Endothelial cell (in vitro differentiated cells): ENCODE measurements at places on chromosomes 1 and 21. TPM values are rescaled to one million over a fixed set of nuclear protein-coding genes. Genes with fewer than 3 reads are reported as not detected.

- peaks cover 26% of the 10 kb centered on the region for H3K4me1 ChIP-seq
- H3K27ac ChIP-seq, result peak overlapping the region; percentile 1
- no peaks in the 10 kb centered on the region for H3K36me3 ChIP-seq
- H3K27me3 ChIP-seq, result peaks cover 2% of the 10 kb centered on the region
Observed at GRCh38 chr1:99727575-99728185, 38.8 kb downstream of the FRRS1 start.

C1orf226 gene
- total RNA-seq, result 28.2 TPM

- H3K27me3 ChIP-seq, result no peaks in the 10 kb centered on the region
- no peak overlapping the region for H3K4me3 ChIP-seq
- peaks cover 38% of the 10 kb centered on the region for H3K4me1 ChIP-seq
Observed at GRCh38 chr21:15003463-15004135, 61.2 kb downstream of the NRIP1 start.

DNA sequence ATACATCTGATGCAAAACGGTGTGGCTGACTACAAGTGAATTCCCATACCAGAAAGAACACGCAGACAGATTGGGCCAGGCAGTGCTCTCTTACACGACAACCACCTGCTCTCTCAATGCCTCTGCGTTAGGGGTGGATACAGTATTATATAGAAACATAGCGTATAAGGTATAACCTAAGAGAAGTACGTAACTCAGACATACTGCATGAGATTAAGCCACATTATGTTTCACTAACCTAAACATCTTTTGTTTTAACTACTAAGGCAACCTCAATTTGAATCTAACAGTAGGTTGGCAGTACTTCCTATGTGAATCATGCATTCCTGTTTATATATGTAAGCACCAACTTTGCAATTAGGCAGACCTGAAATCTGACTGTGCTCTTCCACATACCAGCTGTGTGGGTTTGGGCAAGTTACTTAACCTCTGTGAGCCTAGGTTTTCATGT, 58.1 kb upstream of the COA6 start:
- H3K27ac ChIP-seq, result no peak overlapping the region
- peaks cover 27% of the 10 kb centered on the region for H3K4me1 ChIP-seq
- DNase-seq, result no peak
- H3K36me3 ChIP-seq, result no peaks in the 10 kb centered on the region

- no peak for DNase-seq
- peaks cover 1% of the 10 kb centered on the region for H3K27me3 ChIP-seq
- no peaks in the 10 kb centered on the region for H3K36me3 ChIP-seq
- no peak overlapping the region for H3K27ac ChIP-seq
- no peak overlapping the region for H3K4me3 ChIP-seq
Observed at GRCh38 chr1:160625725-160626498, 20.9 kb downstream of the SLAMF1 start.

OR6Y1 gene
- not detected for total RNA-seq

- DNase-seq, result no peak
- H3K4me3 ChIP-seq, result no peak overlapping the region
- H3K27ac ChIP-seq, result no peak overlapping the region
- H3K36me3 ChIP-seq, result peaks cover 30% of the 10 kb centered on the region
- H3K4me1 ChIP-seq, result no peaks in the 10 kb centered on the region
Observed at GRCh38 chr1:160325252-160325651, 17.8 kb downstream of the COPA start.

- H3K4me3 ChIP-seq, result no peak overlapping the region
- H3K27me3 ChIP-seq, result peaks cover 2% of the 10 kb centered on the region
- no peak for DNase-seq
- no peaks in the 10 kb centered on the region for H3K36me3 ChIP-seq
Observed at GRCh38 chr1:85224295-85224694, 23.5 kb upstream of the SYDE2 start.

- no peaks in the 10 kb centered on the region for H3K27me3 ChIP-seq
- H3K4me3 ChIP-seq, result no peak overlapping the region
- no peak overlapping the region for H3K27ac ChIP-seq
- no peak for DNase-seq
- H3K4me1 ChIP-seq, result peaks cover 10% of the 10 kb centered on the region
Observed at GRCh38 chr1:101181930-101182329, 54.9 kb upstream of the S1PR1 start.

SPOCD1 gene
- 1.5 TPM for total RNA-seq

CELA3A gene
- total RNA-seq, result not detected

DNA sequence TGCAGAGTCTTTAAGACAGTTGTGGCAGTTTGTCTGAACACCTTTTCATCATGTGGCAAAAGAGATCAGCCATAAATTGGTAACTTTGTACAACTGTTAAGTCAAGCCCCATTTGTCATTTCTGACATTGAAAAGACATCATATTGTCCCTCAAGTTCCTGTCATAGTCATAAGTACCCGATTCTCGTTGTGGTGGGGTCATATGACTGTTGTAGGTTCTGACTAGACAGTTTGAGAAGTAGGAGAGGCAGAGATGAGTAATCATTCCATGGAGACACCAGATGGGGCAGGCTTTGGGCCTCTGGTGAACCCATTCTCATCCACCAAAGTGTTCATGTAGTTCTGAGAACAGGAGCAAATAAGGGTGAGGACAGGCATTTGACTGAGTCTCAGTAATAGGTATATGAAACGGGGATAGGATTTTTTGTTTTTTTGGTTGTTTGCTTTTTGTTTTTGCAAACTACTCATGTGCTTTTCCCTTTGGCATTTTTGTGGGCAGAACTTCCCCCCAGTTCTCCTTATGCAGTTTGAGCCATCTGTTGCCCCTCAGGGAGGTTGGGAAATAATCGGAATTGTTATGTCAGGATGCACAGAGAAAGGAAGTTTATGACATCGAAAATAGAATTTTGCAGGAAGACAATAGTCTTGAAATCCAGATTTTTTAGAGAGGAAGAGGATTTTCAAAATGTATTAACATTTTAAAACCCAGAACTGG, 86.9 kb upstream of the KCNE2 start:
- peaks cover 3% of the 10 kb centered on the region for H3K4me1 ChIP-seq
- no peaks in the 10 kb centered on the region for H3K36me3 ChIP-seq
- no peak overlapping the region for H3K27ac ChIP-seq
- DNase-seq, result no peak
- no peaks in the 10 kb centered on the region for H3K27me3 ChIP-seq

DNA sequence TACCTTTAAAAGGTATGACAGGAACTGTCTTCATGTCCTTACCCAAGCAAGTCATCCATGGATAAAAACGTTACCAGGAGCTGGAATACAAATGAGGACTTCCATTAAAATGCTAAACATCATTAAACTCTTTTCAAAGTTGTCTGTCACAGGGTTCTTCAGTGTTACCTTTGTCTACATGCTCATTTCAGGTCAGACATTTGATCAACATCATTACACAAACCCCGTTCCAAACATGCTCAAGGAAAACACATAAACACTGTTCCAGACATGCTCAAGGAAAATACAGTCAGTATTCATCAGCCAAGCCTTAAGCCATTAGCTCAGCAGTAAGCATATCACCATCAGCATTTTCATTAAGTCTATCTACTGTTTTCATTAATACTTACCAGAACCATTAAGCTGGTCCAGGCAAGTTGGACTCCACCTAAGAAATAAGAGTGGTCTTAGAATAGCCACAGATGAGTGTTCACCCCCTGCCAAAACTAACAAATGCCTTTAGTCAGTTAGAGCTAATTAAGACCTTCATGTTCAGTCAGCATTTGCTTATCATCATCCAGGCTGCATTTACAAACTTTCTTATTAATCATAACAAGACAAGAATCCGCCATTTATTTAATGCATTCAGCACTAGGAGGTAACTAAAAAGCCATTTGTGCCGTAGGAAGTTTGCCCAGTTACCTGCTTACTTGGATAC, 2.2 kb downstream of the GAS5 start:
- peak overlapping the region; percentile 85 for H3K27ac ChIP-seq
- peaks cover 13% of the 10 kb centered on the region for H3K27me3 ChIP-seq
- no peak for DNase-seq
- peaks cover 34% of the 10 kb centered on the region for H3K36me3 ChIP-seq
- peak overlapping the region; percentile 96 for H3K4me3 ChIP-seq

- H3K4me3 ChIP-seq, result no peak overlapping the region
- H3K4me1 ChIP-seq, result peaks cover 12% of the 10 kb centered on the region
- DNase-seq, result no peak
- H3K27me3 ChIP-seq, result peaks cover 2% of the 10 kb centered on the region
Observed at GRCh38 chr1:10042746-10043145, 10.0 kb downstream of the UBE4B start.

VHLL gene
- not detected for total RNA-seq

DNA sequence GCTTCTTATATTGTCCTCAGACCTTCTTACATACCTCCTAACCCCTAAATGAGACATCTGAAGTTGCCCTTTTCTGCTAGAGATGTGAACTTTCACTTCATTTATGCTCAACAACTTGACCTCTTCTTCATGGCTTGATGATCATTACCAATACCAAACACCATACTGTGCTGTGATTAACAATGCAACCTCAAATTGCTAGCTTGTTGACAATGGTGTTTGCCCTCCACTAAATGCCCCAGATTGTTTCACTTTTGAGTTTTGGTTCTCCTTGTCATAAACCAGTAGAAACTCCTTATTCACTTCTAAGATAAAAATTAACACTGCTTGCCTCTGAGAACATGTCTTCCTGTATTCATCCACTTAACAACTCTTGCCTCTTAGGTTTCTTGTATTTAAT, 5.6 kb downstream of the JAK1 start:
- H3K4me1 ChIP-seq, result peaks cover 57% of the 10 kb centered on the region
- H3K27ac ChIP-seq, result no peak overlapping the region
- H3K27me3 ChIP-seq, result no peaks in the 10 kb centered on the region
- no peak for DNase-seq
- H3K4me3 ChIP-seq, result no peak overlapping the region

DNA sequence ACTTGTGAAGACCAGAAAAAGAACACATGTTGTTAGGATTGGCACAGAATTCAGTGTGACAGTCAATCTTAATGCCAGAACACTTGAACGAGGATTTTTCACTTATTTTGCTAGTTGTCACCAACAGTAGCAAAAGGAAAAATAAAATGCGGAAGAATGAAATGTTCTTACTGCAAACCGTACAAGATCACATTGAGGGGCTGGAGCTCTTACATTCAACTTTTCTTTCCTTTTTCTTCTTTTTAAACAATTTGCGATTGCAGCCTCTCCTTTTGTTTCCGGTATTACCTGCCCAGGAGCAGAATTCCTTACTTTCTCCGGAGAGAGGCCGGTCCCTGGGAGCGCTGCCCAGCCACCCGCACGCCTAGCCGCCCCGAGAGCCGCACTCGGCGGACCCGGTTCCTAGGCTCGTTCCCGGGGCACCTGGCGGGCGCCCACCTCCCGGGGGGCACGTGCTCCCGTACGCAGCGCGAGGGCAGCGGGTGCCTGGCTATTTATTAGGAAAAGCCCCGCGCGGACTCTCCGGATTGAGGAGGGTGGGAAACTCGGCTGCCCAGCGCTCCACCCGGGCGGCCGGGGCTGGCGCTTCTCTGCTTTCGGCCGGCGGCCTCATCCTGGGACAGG, 1.2 kb upstream of the CAMTA1 start:
- peaks cover 11% of the 10 kb centered on the region for H3K27me3 ChIP-seq

SPRR1B gene
- total RNA-seq, result not detected

NKAIN1 gene
- total RNA-seq, result 3.7 TPM

- H3K27me3 ChIP-seq, result peaks cover 4% of the 10 kb centered on the region
- H3K4me3 ChIP-seq, result no peak overlapping the region
- peaks cover 20% of the 10 kb centered on the region for H3K36me3 ChIP-seq
- H3K4me1 ChIP-seq, result peaks cover 15% of the 10 kb centered on the region
- no peak for DNase-seq
- H3K27ac ChIP-seq, result no peak overlapping the region
Observed at GRCh38 chr1:66413838-66414175, 120.1 kb upstream of the SGIP1 start.

BMP8A gene
- total RNA-seq, result not detected

DNA sequence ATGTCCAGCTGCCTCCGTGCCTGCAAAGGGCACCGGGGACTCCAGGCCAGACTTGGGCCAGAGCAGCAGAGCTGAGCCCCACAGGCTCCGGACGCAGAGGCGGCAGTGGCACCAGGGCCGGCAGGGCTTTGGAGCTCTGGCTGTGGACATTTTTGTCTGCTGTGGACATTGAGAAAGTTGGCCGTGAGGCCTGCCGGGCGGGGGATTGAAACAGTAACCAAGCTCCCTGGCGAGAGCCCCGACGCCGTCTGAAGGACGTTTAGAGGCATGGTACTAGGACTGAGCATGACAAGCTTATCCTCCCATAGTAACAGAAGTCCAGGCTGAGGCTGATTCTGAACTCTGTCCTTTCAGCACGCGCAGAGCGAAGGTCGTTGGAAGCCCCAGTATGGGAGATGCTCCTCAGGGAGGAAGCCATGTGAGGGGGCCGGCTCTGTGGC, 323.8 kb downstream of the AMY1C start:
- no peaks in the 10 kb centered on the region for H3K4me1 ChIP-seq
- H3K36me3 ChIP-seq, result no peaks in the 10 kb centered on the region
- DNase-seq, result no peak
- no peak overlapping the region for H3K4me3 ChIP-seq
- H3K27me3 ChIP-seq, result no peaks in the 10 kb centered on the region
- H3K27ac ChIP-seq, result no peak overlapping the region

GRCh38 chr1:215079456-215079855, 3.1 kb upstream of the KCNK2 start:
- H3K27ac ChIP-seq, result no peak overlapping the region
- peaks cover 10% of the 10 kb centered on the region for H3K4me1 ChIP-seq
- H3K4me3 ChIP-seq, result no peak overlapping the region
- peaks cover 17% of the 10 kb centered on the region for H3K27me3 ChIP-seq
- no peaks in the 10 kb centered on the region for H3K36me3 ChIP-seq
- no peak for DNase-seq

DNA sequence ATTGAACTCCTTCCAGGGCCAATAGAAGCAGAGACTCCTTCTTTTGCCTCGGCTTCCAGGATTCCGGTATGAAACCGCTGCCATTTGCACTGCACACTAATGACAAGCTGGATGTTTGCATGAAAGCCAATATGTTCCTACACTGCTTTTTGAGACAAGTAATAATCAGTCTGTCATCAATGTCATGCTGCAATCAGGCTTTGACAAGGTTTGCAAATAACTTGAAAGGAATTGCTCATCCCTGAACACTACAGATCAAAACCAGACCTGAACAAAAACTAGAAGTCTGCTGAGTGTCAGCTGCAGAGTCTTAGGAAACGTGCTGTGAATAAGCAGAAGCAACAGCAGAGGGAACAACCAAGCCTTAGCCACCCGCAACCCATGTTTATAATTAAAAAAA, 720.7 kb upstream of the CXADR start:
- no peak overlapping the region for H3K27ac ChIP-seq
- no peaks in the 10 kb centered on the region for H3K36me3 ChIP-seq
- H3K4me1 ChIP-seq, result no peaks in the 10 kb centered on the region
- H3K27me3 ChIP-seq, result no peaks in the 10 kb centered on the region
- DNase-seq, result no peak
- no peak overlapping the region for H3K4me3 ChIP-seq
